A549 treated with CpdA at 1 μM for 4 hours (cell line): ENCODE measurements at places on chromosomes 1 and 21. TPM values are rescaled to one million over a fixed set of nuclear protein-coding genes. Genes with fewer than 3 reads are reported as not detected.

The SPRR4 gene
- not detected in 5 replicates for total RNA-seq

The KRTAP11-1 gene
- not detected in 5 replicates for total RNA-seq

The ATXN7L2 gene
- 1.7 to 2.8 TPM (median 2.6 TPM) in 5 replicates for total RNA-seq

The PPM1J gene
- 0.79 to 1.5 TPM (median 0.96 TPM) in 5 replicates for total RNA-seq

The TESK2 gene
- 0.29 to 0.49 TPM (median 0.32 TPM) in 5 replicates for total RNA-seq

The OR10T2 gene
- not detected in 5 replicates for total RNA-seq

The NHLH1 gene
- 0.10 to 0.78 TPM (median 0.48 TPM) in 5 replicates for total RNA-seq

The SLAMF9 gene
- 0.17 to 0.25 TPM (median 0.22 TPM) in 3 of 5 replicates, not detected in the others for total RNA-seq

The B3GALT6 gene
- total RNA-seq, result 11.3 to 21.5 TPM (median 20.4 TPM) in 5 replicates

The TP73 gene
- total RNA-seq, result 0.36 to 0.62 TPM (median 0.49 TPM) in 5 replicates

The ZNF678 gene
- total RNA-seq, result 1.1 to 2.2 TPM (median 1.7 TPM) in 5 replicates

The NMNAT1 gene
- total RNA-seq, result 2.3 to 2.8 TPM (median 2.6 TPM) in 5 replicates

The SLFNL1 gene
- 0.03 TPM in 1 of 5 replicates, not detected in the others for total RNA-seq

The KIF26B gene
- total RNA-seq, result 0.01 to 0.10 TPM (median 0.05 TPM) in 5 replicates

The TRIM62 gene
- 2.0 to 2.3 TPM (median 2.1 TPM) in 5 replicates for total RNA-seq

The LRRC71 gene
- 0.15 to 0.24 TPM (median 0.17 TPM) in 4 of 5 replicates, not detected in the other for total RNA-seq

The IGSF3 gene
- 17.9 to 23.4 TPM (median 21.2 TPM) in 5 replicates for total RNA-seq

The CACHD1 gene
- 1.6 to 1.7 TPM (median 1.7 TPM) in 5 replicates for total RNA-seq

The GJB3 gene
- total RNA-seq, result 3.3 to 8.0 TPM (median 5.1 TPM) in 5 replicates

The MPL gene
- 0.09 to 0.22 TPM in 2 of 5 replicates, not detected in the others for total RNA-seq

The GUCA2A gene
- 0.33 TPM in 1 of 5 replicates, not detected in the others for total RNA-seq

The BTBD19 gene
- 2.4 to 3.8 TPM (median 2.6 TPM) in 5 replicates for total RNA-seq

The AGT gene
- 0.06 to 0.20 TPM (median 0.08 TPM) in 5 replicates for total RNA-seq

The RASSF5 gene
- total RNA-seq, result 1.1 to 1.4 TPM (median 1.3 TPM) in 5 replicates

The TNNI3K gene
- not detected in 5 replicates for total RNA-seq

The CHIT1 gene
- total RNA-seq, result not detected in 5 replicates
